ENCODE measurements at places on chromosomes 16 and 17.

DNA sequence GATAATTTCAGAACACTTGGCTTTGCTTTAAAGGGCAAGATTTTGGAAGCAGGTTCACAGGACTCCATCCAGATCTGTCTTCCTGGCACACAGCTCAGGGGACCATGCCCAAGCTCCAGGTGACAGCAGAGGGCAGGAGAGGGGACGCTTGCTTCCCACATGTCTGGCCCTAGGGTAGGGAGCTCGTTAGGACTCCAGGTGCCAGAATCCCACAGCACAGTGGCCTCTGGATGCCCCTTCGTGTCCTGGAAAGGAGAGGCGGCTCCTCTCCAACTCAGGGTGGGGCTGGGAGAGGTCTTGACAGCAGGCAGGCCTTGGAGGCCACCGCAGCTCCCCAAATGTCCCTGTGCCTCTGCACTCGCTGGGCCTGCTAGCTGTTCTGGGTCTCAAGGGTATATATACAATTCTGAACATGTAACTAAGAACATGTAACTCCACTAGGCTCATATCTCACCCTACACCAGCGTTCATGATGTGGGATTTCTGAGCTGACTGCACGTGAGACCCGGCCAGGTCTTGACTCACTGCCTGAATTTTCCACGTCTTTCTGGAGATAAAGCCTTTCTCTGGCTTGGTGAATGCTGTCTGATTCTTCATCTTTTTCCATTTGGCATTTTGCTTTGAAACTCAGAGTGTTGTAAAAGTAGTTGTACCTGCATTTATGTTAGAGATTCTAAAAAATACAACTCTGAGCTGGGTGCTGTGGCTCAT, 52.8 kb downstream of the MARCHF10 start:
- no peak for DNase-seq

- no peak for DNase-seq
These were observed 38.1 kb upstream of the IRX3 start for GRCh38 chr16:54324716-54325115.

- DNase-seq: no peak
These were observed 11.5 kb downstream of the CDH13 start for GRCh38 chr16:82638095-82638798.

DNA sequence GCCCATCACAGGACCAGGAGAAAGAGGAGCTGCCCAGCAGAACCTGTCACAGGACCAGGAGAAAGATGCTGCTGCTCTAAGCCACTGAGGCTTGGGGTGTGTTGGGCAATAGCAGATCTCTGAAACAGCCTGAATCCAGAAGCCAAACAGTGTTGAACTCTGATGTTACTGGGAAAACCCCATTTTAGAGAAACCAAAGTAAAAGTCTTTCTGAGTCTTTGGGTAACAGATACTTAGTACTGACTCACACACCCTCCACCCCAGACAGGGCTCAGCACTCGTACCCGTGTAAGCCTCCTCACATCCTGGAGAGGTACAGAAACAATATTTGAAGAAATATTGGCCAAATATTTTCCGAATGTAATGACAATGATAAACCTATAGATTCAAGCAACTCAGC, 82.8 kb upstream of the GNG13 start:
- DNase-seq: no peak

DNA sequence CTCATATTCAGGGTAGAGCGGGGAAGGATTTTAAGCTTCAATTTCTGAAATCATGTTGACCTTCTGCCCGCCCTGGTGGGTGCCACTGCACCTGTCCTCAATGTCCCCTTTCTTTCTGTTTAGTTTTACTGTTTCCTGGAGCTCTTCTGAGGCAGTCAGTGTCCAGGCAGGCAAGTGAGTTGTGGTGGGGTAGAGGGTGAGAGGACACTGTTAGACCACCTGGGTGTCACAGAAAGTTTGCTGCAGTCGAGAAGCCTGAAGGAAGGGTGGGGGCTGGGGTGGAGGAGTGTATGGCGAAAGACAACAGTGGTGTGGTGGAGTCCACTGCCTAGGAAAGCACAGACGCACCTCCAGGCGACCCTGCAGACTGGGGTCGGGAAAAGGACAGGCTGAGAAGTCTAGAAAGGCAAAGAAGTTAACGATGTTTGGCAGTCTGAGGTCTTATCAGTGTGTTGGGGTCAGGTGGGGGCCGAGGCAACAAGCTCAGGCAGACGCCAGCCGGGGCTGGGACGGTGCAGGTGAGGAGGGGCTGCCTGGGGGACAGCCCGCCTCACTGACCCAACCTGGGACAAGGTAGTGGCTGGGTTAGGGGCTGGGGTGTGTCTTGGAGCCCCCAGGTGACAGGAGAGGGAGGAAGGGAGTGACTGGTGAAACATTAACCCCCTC, 23.3 kb upstream of the HOXB13 start:
- no peak for DNase-seq

- DNase-seq: no peak
These were observed 77.5 kb downstream of the ANKRD11 start for GRCh38 chr16:89412811-89413210.

GRCh38 chr17:17106756-17107155, 64.5 kb downstream of the MPRIP start:
- no peak for DNase-seq

- no peak for DNase-seq
These were observed 324.1 kb upstream of the GOT2 start for GRCh38 chr16:59058250-59058649.

DNA sequence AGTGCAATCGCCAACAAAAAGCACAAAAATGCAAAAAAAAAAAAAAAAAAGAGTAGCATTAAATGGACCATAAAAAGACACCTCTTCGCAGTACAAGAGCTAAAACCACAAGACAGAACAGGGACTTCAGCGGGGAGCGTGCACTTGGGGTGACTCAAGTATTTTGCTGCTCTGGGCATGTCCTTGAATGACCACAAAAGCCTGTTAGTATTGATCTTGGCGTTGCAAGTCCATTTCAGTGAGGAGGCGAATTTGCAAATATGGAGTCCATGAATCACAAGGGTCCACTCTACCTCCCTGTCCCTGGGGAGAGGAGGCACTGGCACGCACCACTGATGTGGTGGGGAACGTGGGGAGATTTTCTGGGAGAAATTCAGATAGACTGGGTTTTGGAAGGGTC, 78.9 kb downstream of the CNGB1 start:
- no peak for DNase-seq

All from naive thymus-derived CD4-positive, alpha-beta T cell (primary cell).